ENCODE measurements at places on chromosomes 2 and 18.
A peak's percentile ranks its signal among the peaks of the same experiment; 100 is the strongest.

DNA sequence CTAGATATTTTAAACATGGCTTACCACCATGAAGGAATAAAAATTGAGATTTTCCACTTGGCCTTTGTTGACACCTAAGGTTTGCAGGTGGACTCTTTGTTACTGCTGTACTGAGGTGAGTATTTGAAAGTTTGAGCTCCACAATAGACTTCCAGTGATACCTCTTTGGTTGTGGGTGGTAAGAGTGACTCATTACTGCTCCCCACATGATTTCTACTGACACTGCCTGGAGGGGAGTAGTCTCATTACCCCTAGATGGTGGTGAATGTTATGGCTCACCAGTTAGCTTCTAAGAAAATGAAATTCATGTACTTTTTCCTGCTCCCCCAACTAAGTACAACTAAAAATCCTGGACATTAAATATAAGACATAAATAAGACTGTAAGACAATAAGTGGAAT, 1183.1 kb upstream of the TMEFF2 start:
- no peak for DNase-seq

DNA sequence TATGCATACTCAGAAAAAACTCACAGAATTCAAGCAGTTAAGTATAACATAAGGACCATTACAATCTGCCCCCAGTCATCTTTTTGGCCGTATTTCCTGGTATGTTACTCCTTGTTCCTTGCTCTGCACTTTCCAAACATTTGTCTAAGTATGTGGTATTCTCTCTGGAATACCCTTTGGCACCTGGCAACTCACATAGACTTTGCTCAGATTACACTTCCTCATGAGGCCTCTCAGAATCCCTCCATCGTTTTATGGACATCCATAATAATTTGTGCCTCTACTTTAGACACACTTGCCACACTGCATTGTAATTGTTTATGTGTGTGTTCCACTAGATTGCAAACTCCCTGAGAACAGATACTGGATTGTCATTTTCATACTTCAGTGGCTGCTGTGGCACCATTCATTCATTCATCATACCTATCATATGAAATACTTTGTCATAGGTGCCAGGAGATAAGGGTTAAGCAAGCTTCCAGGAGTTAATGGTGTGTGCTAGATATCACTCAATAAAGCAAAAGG, 84.0 kb downstream of the HIBCH start:
- DNase-seq = no peak

- no peak for DNase-seq
Measured at GRCh38 chr18:21759836-21760235, 19.2 kb downstream of the MIB1 start.

- no peak for DNase-seq
Measured at GRCh38 chr2:677959-678550, 849 bp upstream of the TMEM18 start.

DNA sequence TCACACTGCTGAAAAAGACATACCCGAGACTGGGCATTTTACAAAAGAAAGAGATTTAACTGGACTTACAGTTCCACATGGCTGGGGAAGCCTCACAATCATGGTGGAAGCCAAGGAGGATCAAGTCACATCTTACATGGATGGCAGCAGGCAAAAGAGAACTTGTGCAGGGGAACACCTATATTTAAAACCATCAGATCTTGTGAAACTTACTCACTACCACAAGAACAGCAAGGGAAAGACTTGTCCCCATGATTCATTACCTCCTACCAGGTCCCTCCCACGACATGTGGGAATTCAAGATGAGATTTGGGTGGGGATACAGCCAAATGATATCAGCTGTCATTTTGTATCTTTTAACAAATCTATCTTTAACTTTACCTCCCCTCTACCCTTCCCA, 251.1 kb upstream of the RASGRP3 start:
- DNase-seq = no peak

DNA sequence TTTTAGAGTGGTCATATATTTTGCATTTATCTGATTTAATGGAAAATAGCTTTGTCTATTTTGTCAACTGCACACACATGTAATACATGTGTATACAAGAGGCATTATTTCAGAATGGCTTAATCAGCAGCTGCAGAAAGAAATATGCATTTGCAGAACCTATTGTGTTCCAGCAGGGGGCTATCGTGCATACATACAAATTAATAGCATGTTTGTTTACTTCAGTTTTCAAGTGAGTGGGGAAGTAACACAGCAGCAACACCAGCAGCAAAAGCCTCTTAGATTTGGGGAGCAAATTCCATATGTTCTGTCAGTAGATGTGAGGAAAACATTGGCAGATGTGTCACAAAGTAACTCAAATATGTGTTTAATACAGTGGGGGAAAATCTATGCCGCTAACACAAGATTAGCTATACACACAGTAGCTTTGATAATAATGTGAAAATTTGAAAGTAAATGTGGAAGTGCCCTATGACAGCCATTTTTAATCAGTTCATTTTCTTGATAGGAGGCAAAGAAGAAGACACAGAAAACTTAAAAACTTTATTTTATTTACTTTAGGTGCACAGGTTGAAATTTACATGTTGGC, 218.1 kb downstream of the WDR7 start:
- DNase-seq = peak; percentile 13

- DNase-seq = no peak
Measured at GRCh38 chr18:498931-499775, 1.3 kb downstream of the COLEC12 start.

GRCh38 chr2:37263839-37264238, 32.4 kb downstream of the NDUFAF7 start:
- no peak for DNase-seq

- no peak for DNase-seq
Measured at GRCh38 chr2:215604606-215605005, 168.7 kb upstream of the FN1 start.

GRCh38 chr2:64502860-64503259, 21.3 kb upstream of the AFTPH start:
- DNase-seq = no peak

GRCh38 chr2:85577386-85578242, at the start of gene VAMP8:
TSS of gene VAMP8 (plus strand) at chr2:85577586. CDS start at chr2:85577647, 61 bp downstream.
- DNase-seq = peak; percentile 80

GRCh38 chr2:75221862-75222261, 22.5 kb upstream of the TACR1 start:
- DNase-seq = no peak

DNA sequence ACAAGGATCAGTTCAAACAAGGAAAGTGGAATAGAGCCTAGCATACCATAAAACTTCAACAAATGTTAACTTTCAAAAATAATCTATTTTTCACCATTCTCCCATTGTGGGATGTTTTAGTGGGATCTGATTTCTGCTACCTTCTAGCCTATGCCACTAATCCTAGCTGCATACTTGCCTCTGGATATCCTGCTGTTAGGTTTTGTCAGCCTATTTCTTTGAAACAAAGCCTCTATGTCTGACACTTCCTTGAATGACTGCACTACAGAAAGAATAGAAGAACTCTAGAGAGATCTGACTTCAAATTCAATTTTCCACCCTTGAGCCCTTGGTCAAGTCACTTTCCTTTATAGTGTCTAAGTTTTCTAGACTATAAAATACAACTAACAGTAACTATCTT, 291.5 kb downstream of the PTH2R start:
- no peak for DNase-seq

Data from GM10248 (cell line).